Renal cortex interstitium (tissue), 15 donors: ENCODE measurements at places on chromosomes 3 and 15. TPM values are rescaled to one million over a fixed set of nuclear protein-coding genes. Genes with fewer than 3 reads are reported as not detected.

Gene PXYLP1
- polyA plus RNA-seq: 34.3 TPM

Gene KBTBD8
- 0.96 TPM for polyA plus RNA-seq

Gene PRSS50
- polyA plus RNA-seq: 3.2 TPM

Gene LINGO1
- 20.8 TPM for polyA plus RNA-seq

Gene C2CD4A
- 0.34 TPM for polyA plus RNA-seq

Gene SPESP1
- polyA plus RNA-seq: 4.5 TPM

Gene CTXND1
- 11.7 TPM for polyA plus RNA-seq
